Activated T-cell treated with anti-CD3 and anti-CD28 coated beads, Interleukin-2, amount 50 U/mL, for 1 hour (primary cell): ENCODE measurements at places on chromosomes 1 and 21.

DNA sequence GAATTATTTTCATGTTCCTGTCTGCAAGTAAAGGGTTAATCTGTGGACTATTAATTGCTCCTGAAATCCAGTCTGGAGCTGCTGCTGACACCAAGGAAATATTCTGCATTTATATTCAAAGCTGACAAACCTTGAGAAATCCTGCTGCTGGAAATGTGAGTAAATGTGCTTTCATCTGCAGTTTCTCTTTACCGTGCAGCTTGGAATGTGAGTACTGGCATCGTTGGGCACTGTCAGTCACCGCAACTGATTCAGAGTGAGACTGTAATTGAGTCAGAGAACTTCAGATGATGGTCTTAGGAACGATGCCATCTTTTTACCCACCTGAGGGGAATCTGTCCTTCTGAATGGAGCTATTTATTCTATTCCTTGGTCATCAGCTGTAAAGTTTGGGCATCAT is 420.6 kb downstream of the SIPA1L2 start:
- no peak for DNase-seq

DNA sequence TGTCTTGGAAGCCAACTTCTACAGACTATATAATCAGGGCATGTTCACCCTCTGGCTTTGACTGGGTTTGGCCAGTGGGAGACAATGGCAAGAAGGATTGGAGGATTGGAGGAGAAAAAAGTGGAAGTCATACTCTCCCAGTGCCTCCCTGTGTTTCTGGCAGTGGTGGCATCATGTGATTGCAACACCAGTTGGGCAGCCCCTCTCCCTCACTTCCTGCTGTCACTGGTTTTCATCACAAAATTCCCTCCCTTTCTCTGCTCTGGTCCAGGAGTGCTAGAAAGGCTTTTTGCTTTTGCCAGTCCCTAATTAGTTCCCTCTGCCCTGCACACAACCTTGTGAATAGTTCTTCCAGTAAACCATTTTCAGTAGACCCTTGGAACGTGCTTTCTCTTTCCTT is 3.7 kb upstream of the QSOX1 start:
- no peak for DNase-seq

- no peak for DNase-seq
Observed at GRCh38 chr1:32725615-32725982, 23.0 kb upstream of the SYNC start.

DNA sequence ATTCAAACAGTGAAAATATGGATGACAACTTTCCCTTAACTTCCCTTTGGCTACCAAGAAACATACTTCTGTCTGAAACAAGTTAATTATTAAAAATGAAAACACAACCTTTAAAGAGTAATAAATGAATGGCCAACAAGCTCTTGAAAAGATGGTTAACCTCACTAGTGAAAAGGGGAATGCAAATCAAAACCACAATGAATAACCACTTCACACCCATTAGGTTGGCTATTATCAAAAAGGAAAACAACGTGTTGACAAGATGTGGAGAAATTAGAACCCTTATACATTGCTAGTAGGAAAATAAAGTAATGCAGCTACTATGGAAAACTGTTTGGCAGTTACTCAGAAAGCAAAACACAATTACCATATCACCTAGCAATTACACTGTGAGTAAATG is 14.1 kb downstream of the COP1 start:
- DNase-seq: no peak

DNA sequence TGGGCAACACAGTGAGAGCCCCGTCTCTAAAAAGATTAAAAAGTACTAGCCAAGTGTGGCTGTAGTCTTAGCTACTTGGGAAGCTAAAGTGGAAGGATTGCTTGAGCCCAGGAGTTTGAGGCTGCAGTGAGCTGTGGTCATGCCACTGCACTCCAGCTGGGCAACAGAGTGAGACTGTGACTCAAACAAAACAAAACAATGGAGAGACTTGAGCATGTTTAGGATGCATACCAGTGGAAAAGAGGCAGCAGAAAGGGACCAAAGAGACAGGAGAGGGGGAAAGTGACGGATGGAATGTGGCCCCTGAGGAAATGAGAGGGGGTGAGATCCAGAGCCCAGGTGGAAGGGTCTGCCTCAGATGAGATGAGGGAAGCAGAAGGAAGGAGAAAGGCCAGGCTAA is 358.9 kb downstream of the RPS6KC1 start:
- no peak for DNase-seq

GRCh38 chr1:15712168-15712567 is 23.9 kb upstream of the SLC25A34 start:
- no peak for DNase-seq

GRCh38 chr1:6785318-6785727 is at the start of gene CAMTA1:
Gene CAMTA1, plus strand, starts transcription at chr1:6785454. Its CDS starts 77 bp downstream, at chr1:6785531.
- no peak for DNase-seq

- DNase-seq: no peak
Observed at GRCh38 chr21:38297871-38298270, 41.1 kb downstream of the KCNJ15 start.

DNA sequence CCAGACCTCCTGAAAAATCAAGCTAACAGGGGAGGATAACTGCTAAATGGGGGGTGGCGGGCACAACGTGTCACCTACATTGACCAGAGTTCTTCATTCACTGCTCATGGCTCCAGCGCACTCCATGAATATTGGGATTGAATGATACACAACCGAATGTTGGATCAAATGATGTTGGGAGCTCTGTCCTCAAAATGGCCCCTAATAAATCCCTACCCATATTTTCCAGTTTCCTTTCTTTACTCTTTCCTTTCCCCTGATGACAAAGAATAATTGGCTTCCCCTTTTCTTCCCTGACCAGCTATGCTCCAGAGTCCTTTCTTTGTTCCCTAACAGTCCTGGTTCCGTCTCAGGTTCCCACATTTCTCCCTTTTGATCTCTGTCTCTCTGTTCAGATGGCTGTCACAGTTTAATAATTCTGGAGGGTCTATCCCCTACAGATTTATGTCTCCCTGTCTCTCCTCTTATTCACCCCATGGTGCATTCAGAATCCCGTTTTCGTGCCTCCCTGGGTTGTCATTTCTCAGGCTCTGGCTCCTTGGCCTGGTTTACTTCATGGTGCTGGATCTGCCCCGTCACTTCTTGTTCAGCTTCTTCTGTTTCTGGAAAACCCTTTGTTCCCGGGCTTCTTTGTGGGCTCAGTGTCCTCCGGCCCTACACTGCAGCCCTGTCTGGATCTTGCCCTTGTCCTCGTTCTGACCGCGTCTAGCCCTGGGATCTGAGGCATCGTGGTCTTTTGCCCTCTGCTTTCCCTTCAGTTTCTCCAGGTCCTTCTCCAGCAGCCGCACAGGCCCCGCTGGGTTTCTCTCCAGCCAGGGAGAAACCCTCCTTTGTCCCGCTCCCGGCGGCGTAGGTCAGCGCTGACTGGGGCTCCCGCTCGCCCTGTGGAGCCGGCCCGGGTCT is 78.3 kb downstream of the NDUFS5 start:
- DNase-seq: no peak

DNA sequence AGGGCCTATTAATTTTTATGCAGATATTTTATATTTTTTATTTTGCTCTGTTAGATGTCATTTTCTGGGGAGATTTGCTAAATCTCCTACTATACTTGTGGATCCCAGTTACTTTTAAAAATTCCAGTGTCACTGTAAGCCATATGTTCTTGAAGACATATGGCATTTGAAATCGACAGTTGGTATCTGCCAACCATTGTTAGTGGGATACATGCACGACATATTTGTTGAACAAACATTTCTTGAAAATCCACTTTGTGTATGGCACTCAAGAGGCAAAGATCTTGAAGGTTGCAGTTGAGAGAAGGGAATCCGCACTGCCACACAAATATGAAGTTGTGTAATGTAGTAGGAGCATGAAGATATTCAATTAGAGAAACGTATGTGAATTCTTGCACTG is 287.7 kb downstream of the HHAT start:
- DNase-seq: no peak

GRCh38 chr1:51265618-51266017 is 29.5 kb downstream of the RNF11 start:
- DNase-seq: no peak

- no peak for DNase-seq
Observed at GRCh38 chr1:243883551-243883950, 33.5 kb upstream of the AKT3 start.

DNA sequence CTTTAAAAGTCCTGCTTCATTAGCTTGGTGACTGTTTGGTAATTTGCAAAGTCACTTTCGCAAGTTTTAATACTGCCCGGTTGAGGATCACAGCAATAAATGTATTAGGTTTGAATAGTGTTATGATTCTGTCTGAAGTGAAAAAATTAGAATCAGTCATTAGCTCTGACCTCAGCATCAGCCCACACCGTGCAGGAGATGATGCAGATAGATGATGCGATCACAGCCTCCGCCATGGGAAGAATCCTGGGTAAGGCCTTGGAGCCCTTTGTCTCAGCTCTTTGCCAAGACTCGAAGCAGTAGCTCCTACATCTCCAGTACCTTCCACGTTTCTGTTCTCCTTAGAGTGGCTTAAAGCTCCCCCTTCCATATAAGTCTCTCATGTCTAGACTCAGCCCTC is 366.7 kb downstream of the CAMTA1 start:
- DNase-seq: no peak
